Esophagus squamous epithelium (tissue), 5 donors: ENCODE measurements at places on chromosomes 3 and 15.

- DNase-seq: no peak
These were observed 46.5 kb downstream of the BBS4 start for GRCh38 chr15:72732516-72732915.

DNA sequence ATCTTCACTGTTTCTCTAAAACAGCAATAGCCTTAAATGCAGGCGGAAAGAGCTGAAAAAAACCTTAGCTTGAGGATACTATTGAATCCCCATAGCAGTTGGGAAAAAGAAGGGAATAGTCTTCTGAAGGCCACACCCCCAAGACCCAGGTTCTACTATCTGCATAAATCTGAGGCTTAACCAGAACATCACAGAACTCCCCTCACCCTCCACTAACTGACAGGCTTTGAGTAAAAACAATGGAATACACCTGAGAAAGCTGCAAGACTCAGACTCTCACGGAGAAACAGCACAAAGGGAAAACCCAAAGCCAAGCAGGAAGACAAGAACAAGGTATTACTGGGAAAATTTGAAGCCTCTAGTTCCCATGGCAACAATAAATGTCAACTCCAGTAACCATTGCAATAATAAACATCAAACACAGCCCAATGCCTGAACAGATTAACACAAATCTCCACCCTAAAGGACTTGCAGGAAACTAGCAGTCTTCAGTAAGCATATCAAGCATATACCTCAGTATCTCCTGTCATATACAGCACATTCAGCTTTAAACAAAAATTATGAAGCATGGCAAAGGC, 56.4 kb downstream of the TMCC1 start:
- no peak for DNase-seq

- DNase-seq: no peak
These were observed 13.0 kb downstream of the GLB1 start for GRCh38 chr3:33083958-33084357.

DNA sequence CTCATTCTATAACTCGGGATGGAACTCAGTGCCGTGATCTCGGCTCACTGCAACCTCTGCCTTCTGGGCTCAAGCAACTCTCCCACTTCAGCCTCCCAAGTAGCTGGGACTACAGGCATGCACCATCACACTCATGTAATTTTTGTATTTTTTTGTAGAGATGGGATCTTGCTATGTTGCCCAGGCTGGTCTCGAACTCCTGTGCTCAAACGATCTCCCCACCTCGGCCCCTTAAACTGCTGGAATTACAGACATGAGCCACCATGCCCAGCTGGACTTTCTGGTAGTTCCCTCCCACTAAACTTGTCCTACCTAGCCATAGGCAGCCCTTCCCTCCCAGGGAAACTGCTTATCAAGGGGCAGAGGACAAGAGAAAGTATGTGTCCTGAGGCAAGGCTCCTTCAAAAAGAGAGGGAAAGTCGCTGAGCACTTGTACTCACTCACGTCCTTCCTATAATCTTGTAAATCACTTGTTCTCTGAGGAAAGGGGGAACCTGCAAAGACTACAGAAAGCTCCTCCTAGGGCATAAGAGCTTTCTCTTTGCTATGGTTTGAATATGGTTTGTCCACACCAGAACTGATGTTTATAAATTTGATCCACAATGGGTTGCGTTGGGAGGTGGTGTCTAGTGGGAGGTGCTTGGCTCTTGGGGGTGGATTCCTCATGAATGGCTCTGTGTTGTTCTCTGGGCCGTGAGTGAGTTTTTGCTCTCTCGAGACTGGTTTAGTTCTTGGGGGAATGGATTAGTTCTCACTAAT, 13.6 kb upstream of the TBL1XR1 start:
- DNase-seq: no peak

GRCh38 chr3:178107804-178108203, 428.4 kb upstream of the KCNMB2 start:
- DNase-seq: no peak

- DNase-seq: no peak
These were observed 22.3 kb upstream of the ZBED2 start for GRCh38 chr3:111617406-111617805.

GRCh38 chr15:48871542-48871941, 6.4 kb upstream of the EID1 start:
- no peak for DNase-seq

DNA sequence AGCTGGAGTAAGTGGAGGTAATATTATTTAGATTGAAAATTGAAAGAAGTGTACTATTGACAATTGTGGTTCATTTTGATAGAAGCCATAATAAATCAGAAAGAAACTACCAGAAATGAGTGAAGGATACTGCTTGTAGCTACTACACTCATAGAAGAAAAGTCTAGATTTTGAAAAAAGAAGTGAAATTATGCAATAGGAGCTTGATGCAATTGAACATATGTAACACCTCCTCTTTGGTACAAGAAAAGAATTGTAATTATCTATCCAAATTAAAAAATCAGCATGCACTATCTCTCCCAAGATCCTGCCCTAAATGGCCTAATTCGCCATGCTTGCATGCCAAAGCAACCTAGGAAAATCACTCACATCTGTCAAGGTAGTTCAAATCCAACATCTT, 51.1 kb upstream of the CD200R1L start:
- no peak for DNase-seq

GRCh38 chr3:119778811-119779210, 3.1 kb upstream of the NR1I2 start:
- no peak for DNase-seq

GRCh38 chr15:78624651-78625590, 4.1 kb upstream of the CHRNA3 start:
- DNase-seq: no peak

- DNase-seq: no peak
These were observed 9.6 kb downstream of the OSBPL11 start for GRCh38 chr3:125585595-125586223.

DNA sequence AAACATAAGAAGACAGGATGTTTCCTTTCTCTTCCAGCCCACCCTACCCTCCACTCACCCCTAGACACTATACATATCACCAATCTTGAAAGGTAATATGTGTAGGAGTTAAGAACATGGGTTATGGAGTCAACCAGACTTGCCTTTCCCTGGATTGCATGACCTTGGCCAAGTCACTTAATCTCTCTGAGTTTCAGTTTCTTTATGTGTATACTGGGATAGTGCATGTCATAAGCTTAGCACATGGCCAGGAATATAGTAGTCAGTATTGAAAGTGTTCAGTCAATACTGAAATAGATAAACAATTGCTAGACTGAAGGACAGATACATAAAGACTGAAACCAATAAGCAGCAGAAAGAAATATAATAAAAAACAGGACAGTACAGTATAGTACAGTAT, 283.2 kb upstream of the STT3B start:
- no peak for DNase-seq

- no peak for DNase-seq
These were observed 54.2 kb upstream of the RBMS3 start for GRCh38 chr3:29226706-29227105.

DNA sequence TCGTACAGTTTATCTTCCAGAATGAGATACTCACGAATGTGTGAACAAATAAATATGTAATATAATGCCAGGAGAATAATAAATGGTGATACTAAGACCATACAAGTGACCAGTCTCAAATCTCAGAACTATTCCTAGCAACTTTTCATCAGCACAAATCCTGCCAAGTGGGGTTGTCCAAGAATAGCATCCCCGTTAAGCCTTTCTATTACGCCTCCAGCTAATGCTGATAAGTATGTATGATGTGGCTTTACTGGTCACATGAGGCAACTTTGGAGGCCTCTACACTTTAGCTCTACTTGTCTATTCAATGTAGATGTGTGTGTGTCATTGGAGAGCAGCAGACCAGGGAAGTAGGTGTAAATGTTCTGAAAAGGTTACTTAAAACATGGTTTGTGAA, 129.5 kb downstream of the KCNMB2 start:
- no peak for DNase-seq

DNA sequence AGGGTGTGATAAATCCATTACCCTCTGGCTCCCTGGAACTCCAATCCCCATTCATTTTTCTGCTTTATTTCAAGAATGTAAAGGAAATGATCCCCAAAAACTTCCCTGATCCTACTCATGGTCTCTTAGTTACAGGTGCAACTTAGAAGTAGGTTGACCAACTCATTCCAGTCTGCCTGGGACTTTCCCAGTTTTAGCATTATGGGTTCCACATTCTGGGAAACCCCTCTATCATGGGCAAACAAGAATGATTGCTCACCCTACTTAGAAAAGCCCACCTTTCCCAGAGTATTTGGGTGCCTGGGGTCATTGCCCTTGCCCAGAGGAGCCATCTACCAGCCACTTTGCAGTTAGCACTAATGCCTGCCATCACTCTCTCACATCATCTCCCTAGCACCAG, 15.6 kb downstream of the CLDN18 start:
- no peak for DNase-seq

GRCh38 chr3:52393959-52394670, 50.8 kb downstream of the SEMA3G start:
- DNase-seq: no peak

GRCh38 chr3:156513619-156514018, 41.3 kb downstream of the SSR3 start:
- no peak for DNase-seq

- no peak for DNase-seq
These were observed 18.7 kb downstream of the PDE8A start for GRCh38 chr15:85000189-85000864.

GRCh38 chr15:61083081-61083787, 145.9 kb downstream of the RORA start:
- DNase-seq: no peak

GRCh38 chr15:36608180-36608579, 28.8 kb downstream of the CDIN1 start:
- DNase-seq: no peak

- no peak for DNase-seq
These were observed 567 bp downstream of the TICRR start for GRCh38 chr15:89575656-89576416.

GRCh38 chr3:186825294-186825821, 17.2 kb upstream of the ADIPOQ start:
- DNase-seq: no peak

DNA sequence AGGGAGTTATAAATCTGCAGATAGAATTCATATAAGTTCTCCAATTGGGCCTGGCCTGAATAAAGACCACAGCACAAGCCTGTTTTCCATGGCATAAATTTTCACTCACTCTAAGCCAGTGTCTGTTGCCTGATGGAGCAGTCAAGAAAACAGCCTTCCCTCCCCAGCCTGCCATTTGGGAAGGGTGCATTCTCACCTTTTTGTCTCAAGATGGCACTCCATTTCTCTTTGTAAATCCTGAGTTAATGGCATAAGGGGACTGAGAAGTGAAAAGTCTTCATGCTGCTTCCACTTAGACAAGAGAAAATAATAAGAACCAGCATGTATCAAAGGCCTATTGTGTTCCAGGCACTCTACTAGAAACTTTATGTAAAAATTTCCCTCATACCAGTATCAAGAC, 115.6 kb upstream of the MANF start:
- no peak for DNase-seq

- DNase-seq: no peak
These were observed 44.0 kb upstream of the BCL6 start for GRCh38 chr3:187788984-187789857.

DNA sequence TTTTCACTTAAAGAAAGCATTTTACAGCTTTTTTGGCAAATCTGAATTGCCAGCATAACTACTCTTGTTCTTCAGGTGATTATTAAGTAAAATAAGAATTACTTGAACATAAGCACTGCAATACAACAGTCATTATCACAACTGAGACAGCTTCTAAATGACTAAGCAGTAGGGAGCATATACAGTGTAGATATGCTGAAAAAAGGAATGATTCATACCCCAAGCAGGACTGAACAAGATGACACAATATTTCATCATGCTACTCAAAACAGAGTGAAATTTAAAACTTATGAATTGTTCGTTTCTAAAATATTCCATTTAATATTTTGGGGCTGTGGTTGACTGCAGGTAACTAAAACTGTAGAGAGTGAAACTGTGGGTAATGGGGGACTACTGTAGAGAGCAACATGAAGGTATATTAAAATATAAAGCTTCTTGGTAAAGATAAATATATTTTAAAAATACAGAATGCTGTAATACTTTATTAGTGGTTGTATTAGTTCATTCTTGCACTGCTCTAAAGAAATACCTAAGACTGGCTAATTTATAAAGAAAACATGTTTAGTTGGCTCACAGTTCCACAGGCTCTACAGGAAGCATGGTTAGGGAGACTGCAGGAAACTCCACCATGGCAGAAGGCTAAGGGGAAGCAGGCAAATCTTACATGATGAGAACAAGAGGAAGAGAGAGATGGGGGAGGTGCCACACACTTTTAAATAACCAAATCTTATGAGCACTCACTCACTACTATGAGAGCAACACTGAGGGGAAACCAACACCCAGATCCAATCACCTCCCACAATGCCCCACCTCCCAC, 84.8 kb downstream of the DCLK3 start:
- no peak for DNase-seq
